ENCODE measurements at places on chromosomes 1 and 21. TPM values are rescaled to one million over a fixed set of nuclear protein-coding genes. Genes with fewer than 3 reads are reported as not detected.

The MAN1C1 gene
- 26.0 TPM for total RNA-seq

The RIPK4 gene
- total RNA-seq, result 6.3 TPM

GRCh38 chr1:221302810-221303209, 423.6 kb downstream of the HLX start:
- no peak overlapping the region for H3K4me3 ChIP-seq
- no peaks in the 10 kb centered on the region for H3K36me3 ChIP-seq
- no peaks in the 10 kb centered on the region for H3K4me1 ChIP-seq
- H3K27me3 ChIP-seq, result no peaks in the 10 kb centered on the region
- no peak for DNase-seq

- no peak overlapping the region for H3K4me3 ChIP-seq
- H3K36me3 ChIP-seq, result no peaks in the 10 kb centered on the region
- DNase-seq, result no peak
- no peak overlapping the region for H3K27ac ChIP-seq
Measured at GRCh38 chr1:199774433-199775089, 252.9 kb upstream of the NR5A2 start.

DNA sequence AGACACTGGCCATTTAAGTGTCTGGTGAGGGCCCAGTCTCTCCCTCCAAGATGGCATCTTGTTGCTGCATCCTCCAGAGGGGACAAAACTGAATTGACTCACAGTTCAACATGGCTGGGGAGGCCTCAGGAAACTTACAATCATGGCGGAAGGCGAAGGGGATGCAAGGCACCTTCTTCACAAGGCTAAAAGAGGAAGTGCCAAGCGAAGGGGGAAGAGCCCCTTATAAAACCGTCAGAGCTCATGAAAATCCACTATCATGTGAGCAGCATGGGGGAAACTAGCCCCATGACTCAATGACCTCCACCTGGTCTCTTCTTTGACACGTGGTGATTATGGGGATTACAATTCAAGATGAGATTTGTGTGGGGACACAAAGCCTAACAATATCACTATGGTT, 280.1 kb downstream of the HHAT start:
- DNase-seq, result no peak
- H3K4me3 ChIP-seq, result no peak overlapping the region
- no peaks in the 10 kb centered on the region for H3K4me1 ChIP-seq
- no peaks in the 10 kb centered on the region for H3K36me3 ChIP-seq

DNA sequence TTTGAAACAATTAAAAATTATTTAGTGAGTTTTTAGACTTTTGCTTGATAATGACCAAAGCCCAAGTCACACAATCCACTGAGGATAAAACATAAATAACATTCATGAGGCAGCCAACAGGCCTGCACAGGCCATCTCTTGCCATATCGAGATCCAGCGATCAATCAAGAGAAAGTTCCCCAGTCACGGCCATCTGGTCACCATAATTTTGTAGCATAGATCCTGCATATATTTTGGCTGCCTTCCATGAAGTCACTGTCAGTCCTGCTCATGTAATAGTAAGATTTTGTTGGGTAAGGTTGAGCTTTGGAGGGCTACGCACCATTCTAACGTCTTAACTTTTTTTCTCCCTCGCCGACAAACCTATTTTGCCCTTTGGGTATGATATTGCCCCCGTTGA, 17.5 kb downstream of the KPNA6 start:
- no peak overlapping the region for H3K4me3 ChIP-seq
- DNase-seq, result no peak
- H3K27ac ChIP-seq, result no peak overlapping the region
- no peaks in the 10 kb centered on the region for H3K27me3 ChIP-seq
- H3K36me3 ChIP-seq, result no peaks in the 10 kb centered on the region

DNA sequence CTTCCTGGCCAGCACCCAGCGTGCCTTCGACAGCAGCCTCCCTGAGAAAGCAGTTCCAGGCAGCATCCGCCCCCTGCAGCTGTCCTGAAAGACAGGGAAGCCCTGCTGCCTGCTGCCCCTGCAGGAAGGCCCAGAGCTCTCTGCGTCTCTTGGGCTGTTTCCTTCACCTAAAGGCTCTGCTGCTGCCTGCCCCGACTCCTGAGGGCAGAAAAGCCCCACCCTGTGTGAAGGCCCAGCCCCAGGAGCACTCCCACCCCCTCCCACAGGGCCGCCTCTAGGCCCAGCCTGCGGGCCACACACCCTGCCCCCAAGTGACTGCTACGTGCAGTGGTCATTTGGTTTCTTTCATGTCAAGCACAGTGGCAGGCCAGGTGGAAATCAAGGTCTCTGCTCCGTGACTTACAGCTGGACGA, 12.4 kb downstream of the RIPK4 start:
- no peaks in the 10 kb centered on the region for H3K4me1 ChIP-seq
- no peak for DNase-seq
- H3K4me3 ChIP-seq, result no peak overlapping the region
- H3K27ac ChIP-seq, result no peak overlapping the region
- no peaks in the 10 kb centered on the region for H3K27me3 ChIP-seq
- H3K36me3 ChIP-seq, result no peaks in the 10 kb centered on the region

DNA sequence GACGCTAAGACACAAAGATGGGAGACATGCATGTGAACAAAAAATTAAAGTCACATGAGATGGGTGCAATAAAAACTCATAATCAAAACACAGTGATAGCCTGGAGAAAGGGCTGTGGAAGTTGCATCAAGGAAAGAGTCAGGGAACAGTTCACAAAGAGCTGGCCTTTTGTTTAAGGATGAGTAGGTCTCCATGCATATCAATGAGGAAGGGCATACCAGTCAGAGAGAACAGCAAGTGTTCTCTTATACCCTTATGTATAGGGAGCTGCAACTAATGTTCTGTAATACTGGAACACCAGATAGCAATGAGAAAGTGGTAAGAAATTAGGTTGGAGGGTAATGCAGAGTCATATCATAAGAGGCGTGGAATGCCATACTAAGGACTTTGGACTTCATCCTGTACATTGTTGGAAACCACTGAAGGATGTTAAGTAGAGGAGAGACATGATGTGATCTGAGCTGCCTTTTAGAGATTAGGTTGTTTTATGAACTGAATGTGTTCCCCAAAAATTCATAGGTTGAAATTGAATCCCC, 46.7 kb upstream of the SAMD13 start:
- no peak overlapping the region for H3K4me3 ChIP-seq
- H3K27me3 ChIP-seq, result no peaks in the 10 kb centered on the region
- no peaks in the 10 kb centered on the region for H3K36me3 ChIP-seq
- H3K27ac ChIP-seq, result peak overlapping the region; percentile 4
- no peak for DNase-seq

- H3K27me3 ChIP-seq, result no peaks in the 10 kb centered on the region
- H3K4me3 ChIP-seq, result no peak overlapping the region
- H3K36me3 ChIP-seq, result no peaks in the 10 kb centered on the region
- DNase-seq, result no peak
Measured at GRCh38 chr1:75980972-75981897, 49.0 kb upstream of the ASB17 start.

Data from thoracic aorta (tissue), 2 donors.